ENCODE measurements at places on chromosomes 2 and 18.

DNA sequence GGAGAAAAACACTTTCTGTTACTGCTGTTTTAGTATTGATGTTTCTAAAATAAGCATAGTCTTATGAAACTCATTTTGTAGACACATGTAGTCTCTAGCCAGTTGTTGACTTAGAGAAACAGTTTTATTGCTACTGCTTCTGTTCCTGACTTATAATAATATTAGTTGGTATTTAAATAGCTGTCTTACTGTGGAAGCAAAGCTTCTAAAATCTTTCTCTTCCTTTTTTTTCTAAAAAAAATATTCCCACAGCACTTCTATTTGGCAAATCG, 121.8 kb downstream of the MTX2 start:
- DNase-seq, result no peak

DNA sequence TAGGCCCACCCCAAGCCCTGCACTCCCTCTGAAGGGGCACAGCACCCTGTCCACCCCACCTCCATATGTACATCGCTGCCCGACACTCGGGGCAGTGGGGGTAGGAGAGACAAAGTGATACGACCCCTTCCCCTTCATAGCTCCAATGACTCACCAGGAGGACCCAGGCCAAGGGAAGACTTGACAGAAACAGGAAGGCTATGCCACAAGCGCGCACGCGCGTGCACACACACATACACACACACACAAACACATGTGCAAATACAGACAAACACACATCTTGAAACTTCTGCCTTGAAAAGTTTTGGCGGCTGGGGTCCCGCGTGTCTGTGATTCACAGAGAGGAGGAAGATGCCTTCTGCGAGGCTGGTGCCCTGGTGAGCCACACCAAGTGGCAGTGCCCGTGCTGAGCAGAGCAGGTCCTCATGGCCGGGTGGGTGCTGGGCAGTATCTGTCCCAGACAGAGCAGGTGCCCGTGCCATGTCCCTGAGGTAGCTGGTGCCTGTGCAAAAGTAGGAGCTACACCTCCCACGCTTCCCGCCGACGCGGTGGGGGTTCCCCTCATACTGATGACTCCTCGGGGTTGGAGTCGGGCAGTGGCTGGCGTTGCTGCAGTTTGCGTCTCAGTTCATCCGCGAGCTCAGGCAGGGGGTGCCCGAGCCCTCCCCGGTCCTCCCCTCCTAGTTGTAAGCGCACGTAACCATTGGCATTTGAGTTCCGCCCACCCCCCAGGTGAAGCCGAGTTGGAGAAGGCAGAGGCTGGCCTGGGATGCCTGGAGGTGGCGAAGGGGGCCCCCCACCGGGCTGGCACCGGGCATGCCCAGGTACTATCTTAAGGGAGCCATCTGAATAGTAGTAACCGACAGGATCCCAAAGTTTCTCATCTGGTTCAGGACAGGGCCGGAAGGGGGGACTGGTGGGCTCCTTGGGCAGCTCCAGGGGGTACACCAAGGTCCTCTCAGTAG, 2.5 kb upstream of the ANKRD39 start:
- no peak for DNase-seq

DNA sequence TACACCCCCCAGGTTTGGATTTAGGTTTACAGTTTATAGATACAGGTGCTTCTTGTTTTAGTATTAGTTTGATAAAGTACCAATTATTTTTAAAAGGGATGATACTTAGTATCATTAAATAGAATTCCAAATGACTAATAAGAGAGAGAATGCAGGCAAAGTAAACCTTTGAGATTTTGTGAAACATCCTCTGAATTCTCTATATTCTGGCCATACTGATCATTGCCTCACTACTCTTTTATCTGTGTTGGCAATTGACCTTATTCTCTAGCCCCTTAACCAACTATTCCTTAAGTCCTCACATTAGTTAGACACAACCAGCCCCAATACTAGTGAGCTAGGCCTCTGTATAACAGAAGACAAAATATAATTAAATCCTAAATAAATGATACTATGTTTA, 125.4 kb downstream of the COMMD1 start:
- DNase-seq, result no peak

- DNase-seq, result no peak
Measured at GRCh38 chr2:38739524-38739923, 11.6 kb downstream of the SRSF7 start.

DNA sequence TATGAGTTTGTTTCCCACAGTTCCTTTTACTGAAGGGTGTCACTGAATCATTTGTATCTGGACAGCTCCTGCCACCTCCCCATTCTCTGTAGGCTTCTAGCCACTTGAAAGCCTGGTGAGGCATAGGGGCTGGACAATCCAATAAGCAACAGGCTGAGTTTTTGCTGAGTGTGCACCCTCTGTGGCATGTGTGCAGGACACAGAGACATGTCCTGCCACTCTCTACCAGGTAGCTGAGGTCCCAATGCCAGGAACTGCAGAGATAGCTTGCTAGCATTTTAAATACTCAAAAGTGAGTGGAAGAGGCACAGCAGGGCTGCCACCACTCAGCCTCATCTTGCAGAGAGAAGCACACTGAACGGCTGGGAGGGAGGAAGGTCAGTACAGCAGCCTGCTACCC, 77.2 kb upstream of the TFCP2L1 start:
- DNase-seq, result no peak

- DNase-seq, result no peak
Measured at GRCh38 chr2:8421658-8422449, 260.0 kb upstream of the ID2 start.

DNA sequence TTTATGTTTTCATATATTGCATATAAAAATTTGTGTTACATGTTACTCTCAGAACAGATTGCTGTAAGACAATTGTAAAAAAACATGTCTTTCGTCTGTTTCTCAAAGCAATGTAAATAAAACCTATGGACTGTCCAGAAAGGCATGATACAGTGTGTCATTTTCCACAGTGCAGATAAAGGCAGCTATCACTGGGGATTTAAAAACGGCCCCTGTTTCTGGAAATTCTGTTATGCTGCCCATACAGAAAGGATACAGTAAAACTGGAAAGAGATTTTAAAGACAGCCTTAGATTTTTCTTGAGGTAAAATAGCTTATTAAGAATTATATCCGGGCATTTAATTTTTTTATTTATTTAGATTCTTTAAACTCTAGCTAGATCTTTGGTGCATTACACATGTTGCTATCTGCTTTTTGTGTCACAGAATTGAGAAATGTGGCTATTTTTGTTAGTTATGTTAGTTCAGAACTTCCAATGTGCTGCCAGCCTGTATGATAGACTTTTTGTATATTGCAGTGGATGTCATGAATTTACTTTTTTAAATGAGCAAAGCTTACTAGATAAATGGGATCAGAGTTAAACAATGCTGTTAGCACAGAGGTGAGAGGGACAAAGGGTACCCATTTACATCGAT, 859 bp upstream of the INO80D start:
- no peak for DNase-seq

DNA sequence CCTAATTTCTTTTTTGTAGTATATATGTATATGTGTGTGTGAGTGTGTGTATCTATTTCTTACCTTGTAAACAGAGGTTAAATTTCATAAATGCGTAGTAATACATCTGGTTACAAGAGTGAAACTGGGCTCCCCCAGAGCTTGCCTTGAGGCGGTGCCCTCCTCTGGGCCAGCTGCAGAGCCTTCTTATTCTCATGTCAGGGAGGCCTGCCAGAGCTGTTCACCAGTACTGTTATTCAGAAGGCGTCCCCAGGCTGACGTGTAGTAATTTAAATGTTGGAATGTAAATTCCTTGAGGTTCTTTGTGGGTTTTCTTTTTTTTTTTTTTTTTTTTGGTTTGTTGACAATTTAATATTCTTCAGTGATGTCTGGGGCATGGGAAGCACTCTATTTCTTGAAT, 11.2 kb downstream of the COPS8 start:
- no peak for DNase-seq

DNA sequence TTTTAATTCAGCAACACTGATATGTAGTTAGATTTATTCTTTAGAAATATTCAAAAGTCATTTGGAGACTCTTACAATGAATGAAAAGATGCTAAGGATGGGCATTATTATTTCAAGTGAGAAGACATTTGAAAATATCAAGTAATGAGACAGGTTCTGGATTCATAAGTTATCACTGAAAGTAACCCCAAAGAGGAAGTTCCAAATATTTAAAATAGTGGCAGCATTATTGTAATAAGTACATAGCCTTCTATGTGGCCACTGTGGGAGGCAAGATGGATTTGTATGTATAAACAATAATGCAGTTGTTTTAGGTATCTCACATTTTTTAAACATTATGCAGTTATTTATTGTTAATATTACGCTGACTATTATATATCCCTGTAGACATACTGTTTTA, 29.7 kb downstream of the ZC3H6 start:
- DNase-seq, result no peak

DNA sequence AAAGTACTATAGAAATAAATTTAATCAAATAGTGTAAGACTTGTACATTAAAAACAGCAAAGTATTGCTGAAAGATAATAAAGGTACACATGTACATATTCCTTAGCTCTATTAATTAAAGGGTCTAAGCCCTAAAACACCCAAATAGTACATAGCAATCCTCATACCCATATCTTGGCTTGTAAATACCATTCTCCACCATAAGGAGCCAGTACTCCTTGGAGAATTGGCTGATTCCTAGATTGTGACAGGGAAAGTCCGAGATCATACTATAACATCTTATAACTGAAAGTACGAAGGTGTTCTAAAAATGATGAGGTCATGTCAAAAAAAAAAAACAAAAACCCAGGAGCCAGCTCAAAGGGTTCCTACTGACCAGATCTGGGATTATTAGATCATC, 614.6 kb downstream of the SUCLG1 start:
- DNase-seq, result no peak

GRCh38 chr2:29425866-29426265, 310.7 kb downstream of the CLIP4 start:
- DNase-seq, result no peak
